Bladder microvascular endothelial cell (primary cell): ENCODE measurements at places on chromosomes 7 and 10. TPM values are rescaled to one million over a fixed set of nuclear protein-coding genes. Genes with fewer than 3 reads are reported as not detected.

The MYH16 gene
- total RNA-seq = 0.13 and 0.16 TPM in 2 replicates

The MYO1G gene
- total RNA-seq = under 0.01 and 0.13 TPM in 2 replicates

The CPA1 gene
- not detected in 2 replicates for total RNA-seq

The ELAPOR2 gene
- total RNA-seq = 33.4 and 312 TPM in 2 replicates

The FAM237B gene
- total RNA-seq = not detected in 2 replicates

The OR2A42 gene
- total RNA-seq = not detected in 2 replicates

The MYOZ1 gene
- total RNA-seq = not detected in 2 replicates

The CTNNA3 gene
- total RNA-seq = 0.16 TPM in 1 of 2 replicates, not detected in the other

The GCK gene
- under 0.01 and 0.25 TPM in 2 replicates for total RNA-seq

The SORBS1 gene
- total RNA-seq = 0.44 and 0.97 TPM in 2 replicates

The SFTPA2 gene
- total RNA-seq = not detected in 2 replicates

The PNLIP gene
- not detected in 2 replicates for total RNA-seq

The NFE2L3 gene
- total RNA-seq = 14.1 and 70.6 TPM in 2 replicates
